ENCODE measurements at places on chromosomes 5 and 9.

DNA sequence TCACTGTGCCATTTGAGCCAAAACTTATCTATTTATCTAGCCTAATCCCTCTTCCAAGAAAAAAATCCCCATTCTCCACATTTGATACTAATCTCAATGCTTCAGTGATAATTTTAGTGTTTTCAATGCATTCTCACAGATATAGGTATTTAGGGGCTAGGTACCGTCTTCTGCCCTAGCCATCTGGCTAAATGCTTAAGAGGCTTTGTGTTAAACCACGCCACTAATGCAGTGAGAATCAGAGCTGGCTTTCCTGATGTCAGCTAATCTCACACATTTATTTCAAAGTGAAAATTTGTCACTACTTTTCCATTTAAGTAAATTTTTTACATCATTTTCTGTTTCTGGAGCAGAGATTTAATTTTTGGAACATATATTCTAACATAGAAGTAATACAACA, 479.7 kb downstream of the MAN2A1 start:
- no peak for DNase-seq

GRCh38 chr9:37812773-37813379, 12.3 kb downstream of the DCAF10 start:
- no peak for DNase-seq

- no peak for DNase-seq
These were observed 9.1 kb upstream of the ANKH start for GRCh38 chr5:14880688-14881087.

DNA sequence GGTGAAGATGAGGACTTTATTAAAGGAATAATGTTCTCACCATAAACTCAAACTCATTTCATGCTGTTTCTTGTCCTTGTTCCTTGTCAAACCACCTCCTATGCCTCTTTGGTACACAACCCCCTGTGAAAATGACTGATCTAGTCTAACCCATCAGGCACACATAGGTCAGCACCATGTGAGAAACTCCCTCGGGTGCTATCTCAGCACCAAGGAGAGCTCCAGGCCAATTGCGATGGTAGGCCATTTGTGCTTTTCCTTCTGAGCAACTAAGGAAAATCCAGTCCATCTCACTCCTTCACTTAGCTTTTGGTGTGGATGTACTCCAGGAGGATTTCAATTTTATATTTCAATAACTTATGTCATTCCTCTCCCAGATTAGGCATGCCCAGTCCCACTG, 199.8 kb downstream of the ZNF608 start:
- no peak for DNase-seq

- no peak for DNase-seq
These were observed 246.3 kb upstream of the DAP start for GRCh38 chr5:11007269-11007870.

DNA sequence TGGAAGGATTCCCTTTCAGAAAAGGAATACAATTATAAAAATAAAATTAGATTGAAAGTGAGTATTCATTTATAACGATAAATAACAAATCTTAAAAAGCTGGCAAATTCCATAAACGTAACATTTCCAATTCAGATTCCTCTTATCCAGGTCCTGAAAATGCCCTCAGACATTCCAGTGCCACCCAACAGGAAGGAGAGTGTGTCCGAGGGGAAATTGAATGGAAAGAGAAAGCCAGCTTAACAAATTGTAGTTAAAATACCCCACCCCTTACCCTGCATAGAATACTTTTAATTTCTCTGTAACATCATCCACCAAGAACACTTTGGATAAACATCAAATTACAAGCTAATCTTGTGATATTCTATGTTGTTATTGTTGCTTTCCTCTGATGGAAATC, 72.0 kb downstream of the ARHGEF28 start:
- no peak for DNase-seq

DNA sequence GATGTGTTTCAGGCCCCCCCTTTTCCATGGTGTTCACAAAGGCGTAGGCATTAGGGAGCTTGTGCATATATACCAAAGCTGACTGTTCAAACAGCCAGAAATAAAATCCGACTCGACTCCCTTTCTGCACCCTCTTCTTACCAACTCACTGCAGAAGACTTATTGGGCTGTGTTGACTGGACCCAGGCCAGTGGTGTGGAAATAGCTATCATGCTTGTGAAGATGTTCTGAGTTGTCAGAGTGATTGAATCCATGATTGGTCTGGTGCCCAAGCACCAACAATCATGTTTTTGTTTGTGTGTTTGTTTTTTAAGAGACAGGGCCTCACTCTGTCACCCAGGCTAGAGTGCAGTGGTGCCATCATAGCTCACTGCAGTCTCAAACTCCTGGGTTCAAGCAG, 21.6 kb downstream of the TJP2 start:
- no peak for DNase-seq

DNA sequence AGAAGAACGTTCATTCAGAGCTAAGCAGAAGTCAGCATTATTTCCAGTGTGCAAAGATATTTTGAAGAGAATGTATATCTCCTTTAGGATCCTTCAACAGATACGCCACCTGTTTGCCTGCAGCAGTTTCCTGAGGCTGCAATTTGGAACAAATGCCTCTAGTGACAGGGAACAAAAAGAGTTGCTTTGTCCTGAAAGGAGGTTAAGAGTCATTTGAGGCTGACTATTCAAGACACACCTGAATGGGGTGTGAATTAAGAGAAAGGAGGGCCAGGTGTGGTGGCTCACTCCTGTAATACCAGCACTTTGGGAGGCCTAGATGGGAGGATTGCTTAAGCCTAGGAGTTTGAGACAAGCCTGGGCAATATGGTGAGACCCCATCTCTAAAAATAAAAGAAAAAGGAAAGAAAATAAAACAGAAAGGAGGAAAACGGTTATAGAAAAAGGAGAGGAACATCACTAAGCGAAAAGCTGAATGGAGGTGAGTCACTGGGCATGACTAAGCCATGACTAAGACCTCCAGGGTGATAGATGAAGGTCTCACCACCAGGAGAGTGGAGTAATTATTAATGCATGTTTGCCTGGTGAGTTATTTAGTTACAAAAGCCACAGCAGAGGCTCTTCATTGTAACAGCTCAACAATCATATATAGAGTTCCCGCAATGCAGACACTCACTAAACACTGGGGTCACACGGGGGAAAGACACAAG, 255.2 kb upstream of the TNC start:
- DNase-seq: no peak

GRCh38 chr5:68884883-68885282, 208.9 kb upstream of the SLC30A5 start:
- DNase-seq: no peak

GRCh38 chr5:156991714-156992113, 28.7 kb upstream of the TIMD4 start:
- no peak for DNase-seq

DNA sequence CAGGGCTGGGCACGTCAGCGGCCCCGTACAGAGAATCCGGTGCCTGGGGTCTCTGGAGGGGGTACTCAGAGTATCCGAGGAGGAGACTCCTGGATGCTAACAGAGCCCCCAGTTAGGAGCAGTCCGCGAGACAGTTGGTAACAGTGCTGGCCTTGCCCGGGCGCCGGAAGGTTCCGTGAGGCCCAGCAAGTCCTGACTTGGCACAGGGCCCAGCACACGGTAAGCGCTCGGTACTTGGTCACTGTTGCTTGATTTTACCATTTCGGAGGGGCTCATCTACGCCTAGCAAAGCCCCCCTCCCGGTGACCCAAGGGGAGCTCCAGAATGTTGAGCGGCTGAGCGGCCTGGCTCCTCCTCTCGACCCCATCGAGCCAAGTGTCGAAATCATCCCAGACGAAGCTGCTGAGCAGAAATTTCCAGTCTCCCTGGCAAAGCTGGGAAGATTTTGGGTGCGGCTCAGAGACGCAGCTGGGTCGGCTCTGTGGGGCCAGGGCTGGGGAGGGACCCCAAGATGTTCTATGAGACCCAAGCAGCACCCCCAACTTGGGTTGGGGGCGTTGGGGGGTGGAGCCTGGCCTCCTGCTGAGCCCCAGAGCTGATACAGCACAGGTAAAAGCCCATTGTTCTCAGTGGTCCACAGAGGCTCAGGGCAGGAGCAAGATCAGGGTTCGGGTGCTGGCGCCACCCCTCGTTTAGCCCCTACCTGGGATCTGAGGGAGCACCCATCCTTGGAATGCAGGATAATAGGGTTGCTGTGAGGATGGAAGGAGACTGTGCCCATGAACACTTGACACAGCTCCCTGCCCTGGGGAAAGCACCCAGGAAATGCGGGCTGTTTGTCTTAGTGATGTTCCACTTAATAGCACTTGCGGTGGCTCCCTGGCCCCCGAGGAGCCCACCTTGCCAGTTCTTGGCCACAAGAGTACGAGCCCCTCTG, 137.2 kb downstream of the C9orf50 start:
- DNase-seq: no peak

- no peak for DNase-seq
These were observed 295.9 kb downstream of the NFIB start for GRCh38 chr9:14018081-14018480.

GRCh38 chr5:114380721-114381120, 18.9 kb downstream of the KCNN2 start:
- DNase-seq: no peak

GRCh38 chr5:154421868-154422267, 23.9 kb upstream of the SAP30L start:
- no peak for DNase-seq

DNA sequence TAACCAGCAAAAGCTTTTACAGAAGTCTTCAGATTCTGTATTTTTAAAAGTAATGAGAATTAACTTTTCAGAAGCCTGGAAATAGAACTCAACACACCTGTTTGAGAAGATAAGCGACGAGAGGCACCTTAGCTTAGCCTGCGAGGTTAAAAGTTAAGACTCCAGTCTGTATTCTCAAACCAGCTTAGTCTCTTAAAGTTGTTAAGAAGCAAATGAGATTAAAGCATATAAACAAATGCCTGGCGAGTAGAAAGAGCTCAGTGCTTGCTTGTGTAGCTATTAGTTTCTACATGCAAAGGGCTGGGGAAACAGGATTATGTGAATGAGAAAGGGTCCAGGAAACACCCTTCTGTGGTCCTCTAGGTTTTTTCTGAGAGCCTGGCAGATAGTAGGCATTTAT, 51.7 kb downstream of the MTAP start:
- no peak for DNase-seq

- DNase-seq: no peak
These were observed 64.5 kb downstream of the ARSB start for GRCh38 chr5:78920604-78921003.

GRCh38 chr9:9585920-9586319, 1026.9 kb downstream of the PTPRD start:
- no peak for DNase-seq

DNA sequence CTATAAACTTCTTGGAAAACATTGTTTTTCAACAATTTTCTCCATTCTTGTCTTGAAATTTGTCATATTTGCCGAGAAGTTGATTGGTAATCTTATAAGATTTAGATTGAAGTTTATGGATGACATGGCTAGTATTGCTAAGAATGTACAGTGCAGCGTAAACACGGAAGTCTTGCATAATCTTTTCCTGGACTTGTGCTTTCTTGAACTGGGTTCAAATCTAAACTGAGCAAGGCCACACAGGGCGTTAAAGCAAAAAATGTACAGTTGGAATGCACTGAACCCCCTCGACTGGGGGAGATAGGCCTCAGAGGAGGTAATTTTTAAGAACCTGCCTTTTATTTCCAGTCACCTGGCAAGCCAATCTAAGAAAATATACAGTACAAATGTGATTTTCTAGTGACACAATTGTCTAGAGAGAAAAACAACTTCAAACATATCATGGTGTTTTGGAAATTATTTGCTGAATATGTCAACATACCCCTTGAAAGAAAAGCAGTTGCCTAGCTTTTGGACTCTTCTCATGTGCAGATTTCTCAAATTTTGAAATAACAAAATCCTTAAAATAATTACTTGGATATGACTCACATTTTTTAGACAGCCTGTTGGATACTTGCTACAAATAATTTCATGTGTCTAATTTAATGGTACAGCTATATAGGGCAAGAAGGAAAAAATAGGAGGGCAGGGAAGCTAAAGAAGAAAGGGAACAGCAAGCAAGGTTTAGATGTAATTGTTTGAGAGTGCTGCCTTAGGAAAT, 18.5 kb upstream of the GAS1 start:
- no peak for DNase-seq

DNA sequence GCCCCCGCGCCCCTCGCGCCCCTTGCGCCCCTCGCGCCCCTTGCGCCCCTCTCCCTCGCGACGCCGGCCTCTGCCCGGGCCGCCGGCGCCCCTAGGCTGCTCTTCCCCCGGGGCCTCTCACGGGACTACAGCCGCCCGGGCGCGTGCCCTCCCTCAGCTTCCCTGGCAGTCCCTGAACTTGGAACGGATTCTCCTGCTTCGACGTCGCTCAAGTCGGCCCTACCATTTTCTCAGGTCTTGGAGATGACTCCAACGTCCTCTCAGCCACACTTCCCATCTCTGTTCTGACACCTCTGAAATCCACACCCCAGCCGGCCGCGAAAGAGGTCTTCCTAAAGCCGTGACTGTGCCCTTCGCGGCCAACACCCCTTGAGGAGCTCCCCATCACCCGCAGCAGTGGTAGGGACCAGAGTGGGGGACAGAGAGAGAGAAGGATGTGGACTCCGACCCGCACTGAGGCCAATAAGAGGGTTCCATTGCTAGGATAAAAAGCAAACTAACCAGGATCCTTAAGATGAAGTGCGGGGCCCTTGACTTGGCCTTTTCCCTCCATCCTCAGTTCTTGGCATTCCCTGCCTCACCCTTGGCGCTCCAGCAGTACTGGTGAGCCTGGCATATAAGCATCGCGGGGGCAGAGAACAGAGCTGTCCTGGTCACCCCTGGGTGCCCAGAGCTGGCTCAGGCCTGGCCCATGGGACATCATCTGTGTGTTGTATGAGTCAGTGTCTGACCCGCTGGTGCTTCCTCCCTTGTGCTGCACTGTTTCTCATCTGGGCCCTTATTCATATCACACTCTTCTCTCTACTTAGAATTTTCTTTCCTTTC, 38.6 kb upstream of the GARNL3 start:
- DNase-seq: no peak

GRCh38 chr9:127700140-127700539, 6.6 kb upstream of the CFAP157 start:
- DNase-seq: no peak

DNA sequence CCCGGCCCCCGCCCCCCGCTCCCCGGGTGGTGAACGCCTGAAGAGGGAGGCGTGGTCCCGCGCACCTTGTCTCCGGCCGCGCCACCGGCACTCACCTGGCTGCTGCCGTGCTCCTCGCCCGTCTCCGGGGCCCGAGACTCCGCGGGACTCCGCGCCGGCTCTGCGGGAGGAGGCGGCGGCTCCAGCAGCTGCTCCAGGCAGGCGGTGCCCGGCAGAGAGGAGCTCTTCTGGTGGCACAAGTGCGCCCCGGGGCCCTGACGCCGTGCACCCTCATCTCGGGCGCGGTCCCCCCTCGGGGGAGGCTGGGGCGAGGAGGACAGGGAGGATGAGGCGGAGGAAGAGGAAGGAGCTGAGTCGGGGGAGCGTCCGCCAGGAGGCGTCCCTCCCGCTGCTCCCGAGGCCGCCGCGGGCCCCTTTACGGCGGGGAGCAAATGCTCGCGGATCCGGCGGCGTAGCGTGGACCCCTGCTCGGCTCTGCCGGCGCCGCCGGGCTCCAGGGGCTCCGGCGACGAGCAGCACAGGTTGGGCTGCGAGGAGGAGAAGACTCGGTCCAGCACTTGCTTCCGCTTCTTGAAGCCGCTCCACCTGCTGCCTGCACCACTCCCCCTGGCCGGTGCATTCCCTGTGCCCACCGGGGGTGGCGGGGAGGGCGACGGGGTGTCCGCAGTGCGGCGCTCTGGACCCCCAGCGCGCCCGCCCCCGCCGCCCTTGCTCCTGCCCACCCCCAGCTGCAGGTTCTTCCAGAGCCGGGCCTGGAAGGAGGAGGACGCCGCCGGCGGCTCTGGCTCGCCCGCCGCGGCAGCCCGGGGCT, 928 bp downstream of the MCTP1 start:
- no peak for DNase-seq

- DNase-seq: peak; percentile 68
These were observed 821 bp downstream of the CTNNA1 start for GRCh38 chr5:138753794-138754698.

- DNase-seq: no peak
These were observed 5.3 kb downstream of the GAPT start for GRCh38 chr5:58496488-58496887.

Data from H1 (cell line).